ENCODE measurements at places on chromosomes 12 and 14.

DNA sequence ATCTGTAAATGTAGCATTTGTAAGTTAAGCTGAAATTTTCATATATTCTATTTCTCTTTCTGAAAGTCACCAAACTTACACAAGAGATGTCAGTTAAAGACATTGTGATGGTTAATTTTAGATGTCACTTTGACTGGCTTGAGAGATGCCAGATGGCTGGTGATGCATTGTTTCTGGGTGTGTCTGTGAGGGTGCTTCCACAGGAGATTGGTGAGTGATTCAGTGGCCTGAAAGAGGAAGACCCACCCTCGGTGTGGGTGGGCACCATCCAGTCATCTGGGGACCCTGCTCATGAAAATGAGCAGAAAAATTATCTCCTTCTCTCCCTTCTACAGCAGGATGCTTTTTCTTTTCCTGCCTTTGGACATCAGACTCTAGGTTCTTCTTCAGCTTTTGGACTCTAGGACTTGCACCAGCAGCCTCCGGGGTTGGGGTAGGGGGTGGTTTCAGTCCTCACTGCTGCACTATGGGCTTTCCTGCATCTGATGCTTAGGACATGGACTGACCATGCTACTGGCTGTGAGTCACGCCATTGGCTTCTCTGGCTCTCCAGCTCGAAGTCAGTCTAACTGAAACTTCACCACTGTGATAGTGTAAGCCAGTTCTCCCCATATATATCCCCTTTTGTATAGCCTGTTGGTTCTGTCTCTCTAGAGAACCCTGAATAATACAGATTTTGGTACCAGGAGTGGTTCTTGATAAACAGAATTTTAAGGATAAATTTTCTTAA is 20.9 kb downstream of the PDE6H start:
- peak; percentile 42 for DNase-seq

- DNase-seq, result no peak
Measured at GRCh38 chr14:55025948-55026347, 951 bp downstream of the WDHD1 start.

- no peak for DNase-seq
Measured at GRCh38 chr12:41424651-41425050, 236.5 kb downstream of the PDZRN4 start.

DNA sequence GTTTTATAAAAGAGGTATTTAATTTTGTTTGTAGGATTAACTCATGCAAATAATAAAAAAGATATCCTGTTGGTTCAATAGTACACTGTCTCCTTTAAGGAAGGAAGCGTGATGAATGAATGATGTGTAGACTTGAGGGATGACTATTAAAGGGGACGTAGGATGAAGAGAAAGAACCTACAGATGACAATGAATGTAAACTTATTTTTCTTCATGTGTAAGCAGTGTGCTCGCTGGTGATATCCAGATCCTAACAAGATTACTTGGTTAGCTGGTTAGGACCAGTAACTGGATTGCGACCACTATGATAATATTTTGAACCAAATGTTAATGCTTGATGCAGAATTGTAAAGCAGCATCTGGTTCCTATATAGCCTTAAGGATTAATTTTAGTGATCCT is 2.6 kb downstream of the ARF6 start:
- no peak for DNase-seq

DNA sequence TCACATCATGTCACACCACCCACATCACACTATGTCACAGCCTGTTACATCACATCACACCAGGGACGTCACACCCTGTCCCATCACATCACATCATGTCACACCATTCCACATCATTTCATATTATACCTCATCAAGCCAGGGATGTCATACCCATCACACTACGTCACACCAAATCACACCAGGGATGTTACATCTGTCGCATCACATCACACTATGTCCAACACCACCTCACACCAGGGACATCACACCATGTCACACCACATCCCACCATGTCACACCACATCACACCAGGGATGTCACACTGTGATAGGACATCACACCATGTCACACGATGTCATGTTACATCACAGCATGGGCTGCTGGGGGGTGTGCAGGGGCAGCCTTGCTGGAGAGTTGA is 110.6 kb downstream of the TMEM121 start:
- peak; percentile 35 for DNase-seq

DNA sequence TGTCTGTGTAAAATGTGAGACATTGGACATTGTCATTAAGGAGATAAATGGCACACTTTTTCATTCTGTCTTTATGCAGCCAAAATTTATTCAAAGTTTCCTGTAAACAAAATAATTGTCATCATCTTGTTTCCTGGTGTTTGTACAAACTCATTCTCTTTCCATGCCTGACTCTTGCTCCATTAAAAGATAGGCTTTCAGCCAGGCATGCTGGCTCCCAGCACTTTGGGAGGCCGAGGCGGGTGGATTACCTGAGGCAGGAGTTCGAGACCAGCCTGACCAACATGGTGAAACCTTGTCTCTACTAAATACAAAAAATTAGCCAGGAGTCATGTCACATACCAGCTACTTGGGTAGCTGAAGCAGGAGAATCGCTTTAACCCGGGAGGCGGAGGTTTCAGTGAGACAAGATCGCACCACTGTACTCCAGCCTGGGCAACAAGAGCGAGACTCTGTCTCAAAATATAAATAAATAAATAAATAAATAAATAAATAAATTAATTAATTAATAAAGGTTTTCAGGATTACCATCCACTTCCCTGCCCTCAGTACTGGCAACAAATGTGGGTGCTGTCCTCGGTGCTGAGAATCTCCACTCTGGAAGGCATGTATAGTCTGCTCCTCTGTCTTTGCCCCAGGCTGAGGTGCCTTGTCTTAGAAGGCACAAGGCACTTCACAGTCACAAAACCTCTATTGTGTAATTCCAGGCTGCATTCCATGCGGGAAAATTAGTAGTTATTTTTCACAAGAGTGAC is 83.2 kb downstream of the PAH start:
- DNase-seq, result no peak

DNA sequence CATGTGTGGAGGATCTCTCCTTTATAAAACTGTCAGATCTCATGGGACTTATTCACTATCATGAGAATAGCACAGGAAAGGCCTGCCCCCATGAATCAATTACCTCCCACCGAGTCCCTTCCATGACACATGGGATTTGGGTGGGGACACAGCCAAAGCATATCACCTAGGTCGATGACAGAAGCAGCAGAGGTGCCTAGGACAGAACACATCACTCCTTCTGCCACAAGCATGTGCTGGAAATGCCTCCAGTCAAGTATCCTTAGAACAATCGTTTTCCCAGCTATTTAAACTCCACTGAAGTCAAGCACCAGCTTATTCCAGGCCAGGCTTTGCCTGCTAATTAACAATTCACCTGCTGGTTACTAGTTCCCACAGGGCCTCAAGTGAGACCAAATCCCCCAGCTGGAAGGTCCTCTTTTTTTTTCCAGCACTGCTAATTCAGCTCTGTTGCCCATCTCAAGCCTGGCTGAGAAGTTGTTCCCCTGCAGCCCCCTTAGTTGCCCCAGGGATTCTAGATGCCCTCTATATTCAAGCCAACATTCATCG is 212.3 kb upstream of the NUDT4 start:
- no peak for DNase-seq

DNA sequence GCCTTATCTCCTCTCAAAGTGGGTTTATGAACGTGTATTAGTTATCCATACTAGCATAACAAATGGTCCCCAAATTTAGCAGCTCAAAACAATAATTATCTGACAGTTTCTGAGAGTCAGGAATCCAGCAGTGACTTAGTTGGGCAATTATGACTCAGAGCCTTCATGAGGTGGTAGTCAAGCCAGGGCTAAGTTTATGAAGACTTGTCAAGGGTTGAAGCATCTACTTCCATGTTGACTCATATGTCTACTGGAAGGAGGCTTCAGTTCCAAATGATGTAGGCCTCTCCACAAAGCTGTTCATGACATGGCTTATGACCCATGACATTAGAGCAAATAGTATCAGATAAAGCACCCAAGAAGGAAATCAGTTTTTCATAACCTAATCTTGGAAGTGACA is 73.2 kb downstream of the IPO8 start:
- no peak for DNase-seq
